NCI-H524 treated with DMSO at 0.1 percent for 48 hours (cell line): ENCODE measurements at places on chromosomes 6 and 20.

DNA sequence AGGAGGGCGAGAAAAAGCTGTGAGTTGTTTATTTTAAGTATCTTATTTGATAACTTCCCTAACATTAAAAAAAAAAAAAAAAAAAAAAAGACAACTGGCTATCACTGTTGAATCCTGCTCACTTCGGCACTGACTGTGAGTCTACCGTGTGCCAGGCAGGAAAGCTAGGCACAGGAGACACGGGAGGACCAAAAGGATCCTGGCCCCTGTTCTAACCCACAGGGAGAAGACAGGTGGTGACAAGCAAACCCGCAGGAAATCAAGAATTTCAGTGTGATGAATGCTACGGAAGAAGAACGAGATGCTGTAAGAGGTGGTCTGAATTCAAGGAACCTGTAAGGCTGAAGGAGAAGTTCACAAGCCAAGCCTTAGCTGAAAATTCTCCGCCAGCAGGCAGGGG is 94.7 kb upstream of the NFATC2 start:
- no peak for DNase-seq

DNA sequence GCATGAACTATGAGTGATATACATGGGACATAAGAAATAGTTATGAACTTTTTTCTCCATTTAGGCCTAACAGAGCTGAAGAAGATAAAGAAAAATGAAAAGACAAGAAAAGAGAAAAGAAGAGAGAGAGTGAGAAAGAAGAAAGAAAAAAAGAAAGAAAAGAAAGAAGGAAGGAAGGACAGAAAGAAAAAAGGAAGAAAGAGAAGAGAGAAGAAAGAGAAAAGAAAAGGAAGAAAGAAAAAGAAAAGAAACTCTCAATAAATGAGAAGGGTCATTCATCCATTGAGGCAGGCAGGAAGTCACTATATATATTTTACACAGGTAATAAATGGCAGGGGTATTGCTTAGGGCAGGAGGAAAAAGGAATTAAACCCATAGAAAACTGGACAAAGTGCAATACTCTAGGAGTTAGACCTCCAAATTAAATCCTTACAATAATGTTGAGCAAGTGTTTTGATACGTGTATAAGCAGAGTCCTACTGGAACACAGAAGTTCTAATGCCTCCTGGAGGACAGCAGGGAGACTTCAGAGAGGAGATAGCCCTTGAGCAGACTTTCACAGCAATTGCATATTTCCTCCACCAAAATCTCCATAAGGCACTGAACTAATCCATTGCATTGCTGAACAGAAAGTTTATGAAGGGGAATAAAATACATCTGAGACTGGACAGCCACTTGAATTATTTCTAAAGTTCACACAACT is 86.4 kb upstream of the TENT5A start:
- no peak for DNase-seq

DNA sequence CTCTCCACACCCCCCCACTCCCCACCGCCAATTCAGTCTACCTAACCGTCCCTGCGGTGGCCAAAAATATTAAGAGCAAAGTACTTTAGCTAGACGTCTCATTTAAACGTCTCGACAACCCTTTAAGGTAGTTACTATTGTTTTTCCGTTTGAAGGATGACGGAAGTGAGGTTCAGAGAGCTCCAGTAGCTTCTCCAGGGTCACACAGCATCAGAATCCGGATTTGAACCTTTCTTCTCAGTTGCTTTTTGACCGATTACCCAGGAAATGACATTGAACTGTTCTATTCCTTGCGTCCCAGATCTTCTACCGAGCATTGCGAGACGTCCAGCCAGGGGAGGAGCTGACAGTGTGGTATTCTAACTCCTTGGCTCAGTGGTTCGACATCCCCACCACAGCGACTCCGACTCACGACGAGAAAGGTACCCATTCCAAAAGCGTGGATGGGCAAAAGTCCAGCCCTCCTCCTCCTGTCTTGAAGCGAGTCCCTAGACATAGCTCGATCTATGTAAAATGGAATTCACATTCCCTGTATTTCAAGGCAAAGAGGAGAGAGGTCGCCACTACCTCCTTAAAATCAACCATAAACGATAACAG is 2.4 kb downstream of the PRDM13 start:
- DNase-seq, result no peak

GRCh38 chr20:8972963-8973705 is 95.8 kb upstream of the PLCB4 start:
- DNase-seq, result no peak

DNA sequence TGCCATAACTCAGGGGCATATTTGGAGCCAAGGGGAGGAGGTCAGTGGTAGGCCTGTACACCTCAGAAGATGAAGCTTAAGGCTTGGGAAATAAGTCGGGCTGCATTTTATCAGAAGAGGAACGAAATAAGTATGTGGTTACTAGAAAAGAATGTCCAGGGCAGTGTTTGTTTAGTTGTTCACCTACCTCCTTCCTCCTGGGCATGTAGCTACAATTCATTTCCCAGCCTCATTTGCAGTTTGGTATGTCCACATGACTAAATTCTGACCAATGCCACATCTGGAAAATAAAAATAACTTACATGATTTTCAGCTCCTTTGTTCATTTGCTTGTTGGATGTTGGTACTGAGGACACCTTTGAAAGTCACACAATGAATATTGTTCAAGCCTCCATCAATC is 294.5 kb upstream of the RGS17 start:
- no peak for DNase-seq
